ENCODE measurements at places on chromosomes 3 and 15.

DNA sequence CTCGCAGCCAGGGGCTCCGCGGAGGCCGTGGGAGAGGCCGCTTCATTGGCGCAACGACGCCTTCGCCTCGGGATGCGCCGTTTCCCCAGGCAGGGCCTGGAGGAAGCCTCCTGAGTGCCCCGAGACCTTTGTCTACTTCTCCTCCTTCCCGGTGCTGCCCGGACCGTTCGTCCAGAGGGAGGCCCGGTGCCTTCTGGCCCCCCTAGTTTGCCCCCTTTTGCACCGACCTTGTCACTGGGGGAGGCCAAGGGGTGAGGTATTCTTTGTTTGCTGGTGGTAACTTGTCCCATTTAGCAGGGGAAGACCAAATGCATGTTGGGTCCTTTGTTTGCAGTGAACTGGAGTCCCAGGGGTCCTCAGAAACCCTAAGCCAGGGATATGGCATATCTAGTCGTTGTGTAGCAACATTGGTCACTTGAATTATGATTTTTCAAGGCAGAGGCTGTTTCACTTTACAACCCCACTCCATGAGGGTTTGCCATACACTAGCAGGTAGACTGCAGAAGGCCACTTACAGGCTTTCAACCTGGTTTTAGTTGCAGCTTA, 615 bp downstream of the DHX30 start:
- no peak for DNase-seq

DNA sequence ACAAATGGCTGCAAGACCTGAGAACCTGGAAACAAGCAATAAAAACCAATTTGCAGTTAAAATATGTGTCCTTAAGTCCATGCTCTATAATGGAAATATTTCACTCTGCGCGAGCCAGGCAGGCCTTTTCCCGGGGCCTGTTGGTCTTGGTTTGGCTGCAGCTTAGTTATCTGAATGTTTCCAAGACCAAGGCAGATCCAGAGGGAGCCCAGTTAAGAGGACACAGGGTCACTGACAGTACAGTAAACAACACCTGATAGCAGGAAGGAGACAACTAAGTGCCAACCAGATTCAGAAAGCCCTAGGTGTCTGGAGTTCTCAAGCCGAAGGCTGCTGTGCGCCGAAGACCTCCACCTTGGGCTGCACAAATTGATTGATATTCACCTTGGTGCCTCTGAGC, 32.8 kb downstream of the THSD4 start:
- DNase-seq, result no peak

GRCh38 chr15:60326824-60327654, 70.7 kb downstream of the ANXA2 start:
- DNase-seq, result peak; percentile 56

DNA sequence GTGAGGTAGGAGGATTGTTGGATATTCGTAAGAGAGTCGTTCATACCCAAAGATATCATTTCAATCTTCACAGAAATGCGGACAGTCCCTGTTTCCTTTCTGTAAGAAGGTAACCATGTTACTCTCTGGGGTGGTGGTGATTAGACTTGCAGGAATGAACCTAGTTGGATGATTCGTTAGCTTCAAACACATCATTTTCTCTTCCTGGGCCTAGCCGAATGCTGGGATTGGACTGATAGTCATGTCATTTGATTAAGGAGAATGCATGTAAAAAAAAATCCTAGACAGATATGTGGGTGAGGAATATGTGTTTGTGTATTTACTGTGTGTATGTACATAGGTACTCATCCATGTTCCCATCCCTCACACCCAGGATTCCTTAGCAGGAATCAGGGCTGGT, 12.4 kb downstream of the SLCO3A1 start:
- no peak for DNase-seq

DNA sequence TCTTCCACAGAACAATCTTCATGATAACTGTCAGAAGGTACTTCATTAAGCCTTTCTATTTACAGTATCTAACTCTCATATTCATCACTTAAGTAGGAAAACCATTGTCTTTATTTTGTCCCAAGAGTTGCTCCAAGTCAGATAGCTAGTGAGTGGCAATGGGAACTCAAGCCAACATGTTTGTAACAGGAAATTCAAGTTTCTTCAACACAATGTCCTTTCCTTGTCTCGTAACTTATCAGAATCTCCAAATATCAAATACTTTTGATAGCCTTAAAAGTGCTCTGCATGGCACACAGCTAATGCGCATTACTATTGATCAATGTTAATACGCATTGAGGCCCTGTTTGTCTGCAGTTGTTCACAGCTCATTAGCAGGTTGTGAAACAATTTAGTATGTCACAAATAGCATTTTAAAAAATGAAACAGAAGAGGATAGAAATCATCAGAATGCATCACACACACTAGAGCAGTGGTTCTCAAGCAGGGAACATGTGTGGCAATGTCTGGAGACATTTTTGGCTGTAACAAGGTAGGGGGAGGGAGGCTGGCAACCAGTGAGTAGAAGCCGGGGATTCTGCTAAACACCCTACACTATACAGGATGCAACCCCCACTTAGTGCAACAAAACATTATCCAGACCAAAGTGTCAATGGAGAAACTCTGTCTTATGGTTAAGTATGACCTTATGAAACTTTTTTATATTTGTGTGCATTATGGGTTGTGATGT, 27.5 kb downstream of the BTLA start:
- no peak for DNase-seq

DNA sequence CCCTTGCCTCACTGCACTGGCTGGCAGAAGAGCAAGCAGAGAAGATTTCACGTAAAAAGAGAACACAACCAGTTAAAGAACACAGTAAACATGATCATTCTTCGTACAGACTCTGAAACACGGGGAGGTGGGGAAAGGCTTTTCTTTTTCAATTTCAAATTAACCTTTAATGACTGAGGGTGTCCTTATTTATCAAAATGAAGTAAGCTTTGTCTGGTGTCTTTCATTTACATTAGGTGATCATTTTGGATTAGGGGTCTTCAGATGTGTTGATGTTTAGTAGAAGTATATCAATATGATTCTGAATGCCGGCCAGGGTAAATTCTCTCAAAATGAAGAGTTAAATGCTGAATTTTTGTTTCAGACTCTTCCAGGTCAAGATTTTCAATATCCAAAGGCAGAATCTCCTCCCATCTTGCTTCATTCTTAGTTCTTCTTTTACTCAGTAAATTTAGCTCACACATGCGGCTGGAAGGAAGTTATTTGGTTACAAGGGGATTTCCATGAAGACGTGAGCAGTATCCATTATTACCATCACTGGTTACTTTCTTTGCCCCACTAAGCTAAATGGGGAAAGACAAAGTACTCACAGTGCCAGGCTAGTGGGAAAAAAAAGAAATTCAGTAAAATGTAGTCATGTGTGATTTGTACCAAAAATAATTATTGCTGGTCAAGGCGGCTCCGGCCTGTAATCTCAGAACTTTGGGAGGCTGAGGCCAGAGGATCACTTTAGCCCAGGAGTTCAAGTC, 272.2 kb upstream of the NR2F2 start:
- no peak for DNase-seq

DNA sequence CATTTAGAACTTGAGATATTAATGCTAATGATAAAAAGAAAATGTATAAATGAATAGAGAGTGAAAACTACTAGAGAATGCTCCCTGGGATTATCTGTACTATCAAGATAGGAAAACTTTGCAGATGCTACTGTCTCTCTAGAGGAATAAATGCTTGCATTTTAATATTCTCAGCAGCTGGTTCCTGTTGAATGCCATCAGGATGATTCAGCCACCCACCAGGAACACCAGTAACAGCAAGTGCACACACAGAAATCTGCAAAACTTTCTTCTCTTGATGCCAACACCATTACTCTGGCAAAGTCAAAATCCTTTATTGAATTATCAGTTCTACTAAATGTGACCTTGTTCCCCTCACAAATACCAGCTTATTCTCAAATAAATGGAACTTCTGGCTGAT, 148.4 kb downstream of the TIGIT start:
- no peak for DNase-seq

- DNase-seq, result no peak
Measured at GRCh38 chr3:143419611-143420010, 300.0 kb downstream of the CHST2 start.

- DNase-seq, result peak; percentile 72
Measured at GRCh38 chr3:108124337-108125152, 33.7 kb upstream of the CD47 start.

DNA sequence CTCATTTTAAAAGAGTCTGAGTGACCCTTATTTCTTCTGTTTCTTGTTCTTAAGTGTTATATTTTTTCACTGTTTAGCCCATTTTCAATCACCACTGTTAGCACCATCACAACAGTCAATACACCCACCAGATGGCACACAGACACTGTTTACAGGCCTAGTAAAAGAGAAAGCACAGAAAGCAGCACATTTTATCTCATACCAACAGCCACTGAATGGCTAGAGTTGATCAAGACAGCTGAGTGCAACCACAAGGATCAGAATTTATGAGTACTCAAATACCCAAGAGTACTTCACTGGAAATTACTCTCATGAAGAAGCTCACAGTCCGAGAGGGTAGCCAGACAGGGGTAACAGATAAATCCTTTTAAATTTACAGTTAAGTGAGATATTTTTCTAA, 127.0 kb downstream of the TFDP2 start:
- DNase-seq, result peak; percentile 25

- DNase-seq, result no peak
Measured at GRCh38 chr3:186653984-186654383, 11.8 kb upstream of the HRG start.

- no peak for DNase-seq
Measured at GRCh38 chr15:83358972-83359564, 74.6 kb upstream of the BNC1 start.

- DNase-seq, result no peak
Measured at GRCh38 chr3:188212308-188212969, 58.5 kb downstream of the LPP start.

- DNase-seq, result no peak
Measured at GRCh38 chr3:15287565-15288330, 44.6 kb downstream of the SH3BP5 start.

DNA sequence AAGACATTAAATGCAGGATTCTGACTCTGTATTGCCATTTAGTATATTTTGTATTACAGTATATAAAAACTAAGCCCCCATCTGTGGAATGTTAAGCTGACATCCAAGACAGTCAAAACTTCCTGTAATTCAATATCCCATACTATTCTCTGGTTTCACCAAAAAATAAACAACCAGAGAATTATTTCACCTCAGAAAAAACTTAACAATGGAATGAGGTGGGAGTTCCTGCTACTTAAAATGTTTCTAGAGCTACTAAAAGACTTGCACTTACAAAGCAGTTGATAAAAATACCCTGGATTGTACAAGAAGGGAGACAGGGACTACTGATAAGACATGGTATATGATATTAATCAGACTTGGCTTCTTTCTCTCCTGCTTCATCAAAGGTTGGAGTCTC, 8.3 kb downstream of the ARL13B start:
- no peak for DNase-seq

- no peak for DNase-seq
Measured at GRCh38 chr3:130688015-130688688, 58.5 kb downstream of the PIK3R4 start.

DNA sequence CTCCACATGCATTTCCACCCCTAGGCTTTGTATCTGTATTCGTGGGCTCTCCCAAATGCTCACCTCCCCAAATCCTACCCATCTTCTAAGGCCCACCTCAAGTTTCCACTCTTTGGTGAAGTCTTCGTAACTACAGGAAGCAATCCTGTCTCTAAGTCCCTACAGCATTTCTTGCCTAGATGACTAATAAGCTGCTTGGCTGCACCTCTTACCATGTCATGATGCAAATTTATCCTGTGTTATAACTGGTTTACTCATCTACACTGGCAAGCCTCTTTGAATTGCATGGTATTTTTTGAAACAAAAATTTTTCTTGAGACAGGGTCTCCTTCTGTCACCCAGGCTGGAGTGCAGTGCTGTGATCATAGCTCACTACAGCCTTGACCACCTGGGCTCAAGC, 73.3 kb downstream of the SETMAR start:
- DNase-seq, result no peak

GRCh38 chr15:25939122-25939521, 76.0 kb upstream of the ATP10A start:
- DNase-seq, result no peak

All from activated CD4-positive, alpha-beta T cell treated with anti-CD3 and anti-CD28 coated beads, Interleukin-2, amount 10 ng/mL, durations not matched to agents 7 days and 5 days (primary cell).